ENCODE measurements at places on chromosomes 3 and 15. TPM values are rescaled to one million over a fixed set of nuclear protein-coding genes. Genes with fewer than 3 reads are reported as not detected.
A peak's percentile ranks its signal among the peaks of the same experiment; 100 is the strongest.

- DNase-seq, result no peak
- no peak overlapping the region for H3K27ac ChIP-seq
- no peaks in the 10 kb centered on the region for H3K27me3 ChIP-seq
Measured at GRCh38 chr3:51696954-51697353, 9.9 kb upstream of the GRM2 start.

- no peaks in the 10 kb centered on the region for H3K36me3 ChIP-seq
- no peak overlapping the region for H3K4me3 ChIP-seq
- no peaks in the 10 kb centered on the region for H3K27me3 ChIP-seq
- H3K27ac ChIP-seq, result no peak overlapping the region
- DNase-seq, result no peak
Measured at GRCh38 chr15:75049392-75049791, 26.0 kb downstream of the PPCDC start.

- no peak for DNase-seq
- H3K4me3 ChIP-seq, result no peak overlapping the region
- H3K27ac ChIP-seq, result no peak overlapping the region
- H3K36me3 ChIP-seq, result no peaks in the 10 kb centered on the region
- no peaks in the 10 kb centered on the region for H3K4me1 ChIP-seq
Measured at GRCh38 chr3:6220447-6220846, 640.5 kb upstream of the GRM7 start.

GRCh38 chr3:183265834-183266417, 12.9 kb downstream of the B3GNT5 start:
- H3K27me3 ChIP-seq, result no peaks in the 10 kb centered on the region
- H3K4me3 ChIP-seq, result no peak overlapping the region
- DNase-seq, result no peak

DNA sequence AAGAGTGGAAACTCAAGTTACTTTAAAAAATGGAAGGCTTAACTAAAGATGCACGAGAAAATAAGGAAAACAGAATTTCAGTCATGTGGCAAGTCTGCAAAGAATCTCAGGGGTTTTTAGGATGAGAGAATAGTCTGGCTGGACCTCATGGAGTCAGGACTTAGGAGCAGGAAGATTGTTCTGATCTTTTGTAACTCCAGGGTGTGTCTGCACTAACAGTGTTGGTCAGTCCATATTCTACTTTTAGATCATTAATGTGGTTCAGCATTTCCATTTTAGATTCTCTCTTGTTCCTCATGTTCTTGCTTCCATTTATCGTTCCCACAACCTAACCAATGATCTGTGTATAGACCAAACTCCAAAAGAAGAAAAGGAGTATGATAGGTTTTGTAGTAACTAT, 15.3 kb downstream of the TMEM108 start:
- no peak overlapping the region for H3K27ac ChIP-seq
- H3K27me3 ChIP-seq, result no peaks in the 10 kb centered on the region
- H3K4me3 ChIP-seq, result no peak overlapping the region
- DNase-seq, result no peak

DNA sequence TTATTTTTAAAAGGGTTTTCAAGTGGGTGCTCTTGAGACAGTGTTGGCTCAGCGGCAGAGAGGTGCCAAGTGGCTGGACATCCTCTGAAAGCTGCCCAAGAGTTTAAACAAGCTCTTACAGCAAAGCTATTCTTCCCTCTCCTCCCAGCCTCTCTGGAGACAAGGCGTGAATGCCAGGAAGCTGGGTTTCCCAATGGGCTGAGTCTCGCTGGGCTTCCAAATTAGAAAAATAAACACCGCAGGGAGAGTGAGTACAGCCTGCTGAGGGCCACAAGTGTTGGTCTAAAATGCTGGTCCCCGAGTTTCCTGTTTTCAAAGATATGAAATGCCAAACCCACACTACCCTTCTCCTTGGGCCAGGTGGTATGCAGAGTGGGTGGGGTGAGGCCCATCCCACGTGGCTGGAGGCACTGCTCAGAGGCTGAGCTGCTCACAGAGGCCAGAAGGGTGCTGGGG, 36.4 kb downstream of the ZDHHC3 start:
- H3K27ac ChIP-seq, result no peak overlapping the region
- no peaks in the 10 kb centered on the region for H3K27me3 ChIP-seq
- no peak for DNase-seq
- H3K4me1 ChIP-seq, result no peaks in the 10 kb centered on the region

DNA sequence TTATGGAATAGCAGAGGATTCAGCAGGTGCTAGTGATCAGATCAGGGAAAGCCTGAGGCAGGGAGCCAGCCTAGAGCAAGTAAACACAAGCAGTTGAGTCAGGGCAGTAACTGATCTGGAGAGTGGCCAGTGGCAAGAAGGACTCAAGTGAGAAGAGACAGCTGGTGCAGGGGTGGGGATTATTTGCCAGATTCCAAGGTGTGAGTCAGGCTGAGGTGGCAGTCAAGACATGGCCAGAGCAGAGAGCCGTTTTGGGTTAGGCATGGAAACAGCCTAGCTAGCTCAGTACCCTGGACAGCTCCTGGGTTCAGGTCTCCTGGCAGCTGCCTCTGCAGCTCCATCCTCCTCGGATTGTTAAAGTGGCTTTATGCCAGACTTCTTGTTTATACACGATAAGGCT, 281.9 kb upstream of the ONECUT1 start:
- H3K36me3 ChIP-seq, result no peaks in the 10 kb centered on the region
- H3K27ac ChIP-seq, result no peak overlapping the region
- H3K4me3 ChIP-seq, result no peak overlapping the region
- DNase-seq, result peak; percentile 62

DNA sequence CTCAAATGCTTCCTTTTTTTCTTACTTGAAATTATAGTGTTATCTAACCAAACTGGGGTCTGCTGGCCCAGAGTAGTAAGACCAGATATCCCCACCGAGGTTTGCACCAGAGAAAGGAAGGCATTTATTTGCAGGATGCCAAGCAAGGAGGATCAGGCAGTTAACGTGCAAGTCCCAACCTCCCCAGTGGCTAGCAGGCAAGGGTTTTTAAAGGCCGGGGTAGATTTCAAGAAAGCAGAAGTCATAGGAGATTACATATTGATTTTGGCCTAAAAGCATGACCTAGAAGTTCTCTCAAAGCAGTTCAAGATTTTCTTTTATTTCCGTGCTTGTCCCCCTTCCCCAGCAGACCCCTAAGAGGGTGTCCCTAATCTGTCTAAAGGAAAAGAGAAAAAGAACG, 32.8 kb upstream of the STRIT1 start:
- no peak overlapping the region for H3K4me3 ChIP-seq
- H3K4me1 ChIP-seq, result no peaks in the 10 kb centered on the region
- H3K36me3 ChIP-seq, result no peaks in the 10 kb centered on the region
- no peaks in the 10 kb centered on the region for H3K27me3 ChIP-seq
- DNase-seq, result no peak
- H3K27ac ChIP-seq, result no peak overlapping the region

- H3K4me1 ChIP-seq, result peaks cover 28% of the 10 kb centered on the region
- no peaks in the 10 kb centered on the region for H3K27me3 ChIP-seq
- no peak overlapping the region for H3K4me3 ChIP-seq
- DNase-seq, result no peak
- no peaks in the 10 kb centered on the region for H3K36me3 ChIP-seq
Measured at GRCh38 chr3:124607163-124607562, 123.1 kb upstream of the UMPS start.

GRCh38 chr3:115975353-115975752, 352.0 kb downstream of the GAP43 start:
- no peaks in the 10 kb centered on the region for H3K36me3 ChIP-seq
- DNase-seq, result no peak

- H3K36me3 ChIP-seq, result no peaks in the 10 kb centered on the region
- no peaks in the 10 kb centered on the region for H3K4me1 ChIP-seq
- no peak overlapping the region for H3K4me3 ChIP-seq
Measured at GRCh38 chr3:51798411-51798963, 19.4 kb upstream of the IQCF6 start.

- no peaks in the 10 kb centered on the region for H3K4me1 ChIP-seq
- DNase-seq, result no peak
- H3K27ac ChIP-seq, result no peak overlapping the region
- H3K4me3 ChIP-seq, result no peak overlapping the region
- no peaks in the 10 kb centered on the region for H3K27me3 ChIP-seq
- no peaks in the 10 kb centered on the region for H3K36me3 ChIP-seq
Measured at GRCh38 chr3:129558081-129558771, 15.3 kb downstream of the H1-8 start.

DNA sequence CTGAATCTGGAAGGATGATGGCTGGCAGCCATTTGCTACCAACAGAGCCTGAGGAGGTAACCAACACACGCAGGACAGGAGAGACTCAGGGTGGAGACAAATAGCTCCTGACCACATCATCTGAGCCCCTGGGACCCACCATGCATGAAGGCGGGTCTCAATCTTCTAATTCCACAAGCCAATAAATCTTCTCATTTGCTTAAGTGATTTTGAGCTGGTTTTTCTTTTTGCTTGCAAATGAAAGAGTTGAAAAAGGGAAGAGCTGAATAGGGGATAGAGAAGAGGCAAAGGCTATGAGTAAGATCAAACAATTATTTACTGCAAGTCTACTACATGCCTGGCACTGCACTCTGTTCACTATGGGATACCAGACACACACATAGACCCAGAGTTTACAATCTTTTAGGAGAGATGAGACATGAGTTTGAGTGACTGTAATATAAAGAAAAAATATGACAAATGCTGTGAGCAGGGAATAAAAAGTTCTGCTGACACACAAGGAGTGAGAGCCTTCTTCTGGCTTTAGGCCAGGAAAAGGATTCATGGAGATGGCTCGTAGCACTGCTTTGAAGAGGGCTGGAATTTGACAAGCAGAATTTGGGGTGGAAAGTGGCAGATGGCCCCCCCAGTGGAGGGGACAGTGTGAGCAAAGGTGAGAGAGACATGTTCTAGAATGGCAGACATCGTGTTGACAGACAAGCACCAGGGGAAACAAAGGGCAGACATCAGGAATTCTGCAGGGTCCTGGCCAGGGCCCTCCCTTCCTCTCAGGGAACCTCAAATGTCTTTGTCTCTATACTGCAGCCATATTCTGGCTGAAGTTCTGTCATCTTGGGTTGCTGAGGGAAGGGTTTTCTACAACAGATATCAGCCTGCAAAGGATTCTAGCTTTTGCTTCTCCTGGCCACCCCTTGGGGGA, 69.8 kb upstream of the WNT5A start:
- no peaks in the 10 kb centered on the region for H3K36me3 ChIP-seq
- no peaks in the 10 kb centered on the region for H3K27me3 ChIP-seq
- no peaks in the 10 kb centered on the region for H3K4me1 ChIP-seq
- no peak for DNase-seq
- no peak overlapping the region for H3K27ac ChIP-seq

- no peaks in the 10 kb centered on the region for H3K36me3 ChIP-seq
- H3K4me1 ChIP-seq, result no peaks in the 10 kb centered on the region
- no peak overlapping the region for H3K4me3 ChIP-seq
Measured at GRCh38 chr3:177314897-177315296, 117.6 kb upstream of the TBL1XR1 start.

TPRG1 gene
- 1.0 TPM for total RNA-seq

GUCA1C gene
- not detected for total RNA-seq

GOLGA8J gene
- 0.25 TPM for total RNA-seq

EXD1 gene
- not detected for total RNA-seq

SLC12A8 gene
- 20.3 TPM for total RNA-seq

MAP6D1 gene
- 0.19 TPM for total RNA-seq

INSYN1 gene
- 0.25 TPM for total RNA-seq

NMNAT3 gene
- 19.7 TPM for total RNA-seq
